Epithelial cell of alveolus of lung (primary cell): ENCODE measurements at places on chromosomes 5 and 9. TPM values are rescaled to one million over a fixed set of nuclear protein-coding genes. Genes with fewer than 3 reads are reported as not detected.

Gene PRUNE2
- 2.2 and 2.6 TPM in 2 replicates for total RNA-seq

Gene FCN2
- total RNA-seq: not detected in 2 replicates

Gene OTULINL
- 4.3 and 4.8 TPM in 2 replicates for total RNA-seq

Gene CYSRT1
- under 0.01 and 1.9 TPM in 2 replicates for total RNA-seq

Gene ERCC6L2
- total RNA-seq: 35.3 and 37.0 TPM in 2 replicates

Gene PLK2
- 133 and 1,244 TPM in 2 replicates for total RNA-seq

Gene HMCN2
- not detected in 2 replicates for total RNA-seq

Gene FCHO2
- total RNA-seq: 5.8 and 11.9 TPM in 2 replicates

Gene RNF183
- total RNA-seq: not detected in 2 replicates

Gene PCDHGA1
- 0.13 and 0.64 TPM in 2 replicates for total RNA-seq

Gene TRIP13
- total RNA-seq: 6.1 and 28.8 TPM in 2 replicates

Gene RBM22
- 33.2 and 38.2 TPM in 2 replicates for total RNA-seq

Gene ITGA1
- total RNA-seq: 41.2 and 53.8 TPM in 2 replicates

Gene SELENOP
- 11.5 and 335 TPM in 2 replicates for total RNA-seq

Gene PDE8B
- total RNA-seq: 0.13 and 1.2 TPM in 2 replicates

Gene AGTPBP1
- 8.8 and 12.0 TPM in 2 replicates for total RNA-seq
